ENCODE measurements at places on chromosomes 12 and 14.

DNA sequence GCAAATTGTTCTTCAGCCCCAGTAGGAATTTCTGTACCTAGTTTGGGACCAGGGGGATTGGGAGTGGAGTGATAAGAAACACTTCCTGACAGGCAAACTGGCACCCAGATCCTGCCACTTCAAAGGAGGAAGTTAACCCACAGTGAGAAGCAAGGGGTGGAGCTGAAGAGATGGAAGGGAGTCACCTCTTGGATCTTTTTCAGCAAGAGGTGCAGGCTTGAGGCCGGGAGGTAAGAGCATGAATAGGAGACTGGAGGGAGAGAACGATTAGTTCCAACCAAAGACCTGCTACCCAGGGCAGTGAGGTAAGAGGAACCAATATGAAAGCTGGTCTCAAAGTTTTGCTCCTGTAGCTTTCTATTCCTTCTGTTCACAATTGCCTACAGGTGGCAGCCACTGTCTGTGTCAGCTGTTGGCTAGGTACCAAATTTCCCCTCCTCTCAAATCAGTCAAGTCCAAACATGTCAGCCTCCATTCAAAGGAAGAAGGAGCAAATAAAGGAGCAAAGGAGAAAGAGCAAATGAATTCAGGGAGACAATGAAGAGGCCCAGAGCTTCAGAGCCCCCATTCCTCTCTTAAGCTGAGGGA lies 14.9 kb upstream of the TAC3 start:
- DNase-seq = no peak

GRCh38 chr12:12214635-12215131 lies 52.2 kb downstream of the LRP6 start:
- no peak for DNase-seq

- DNase-seq = peak; percentile 16
These were observed 404.8 kb downstream of the ATP23 start for GRCh38 chr12:58346032-58346632.

- DNase-seq = no peak
These were observed 405.4 kb downstream of the DPF3 start for GRCh38 chr14:72488514-72488913.

GRCh38 chr14:42736408-42736807 lies 1129.7 kb downstream of the LRFN5 start:
- DNase-seq = no peak

DNA sequence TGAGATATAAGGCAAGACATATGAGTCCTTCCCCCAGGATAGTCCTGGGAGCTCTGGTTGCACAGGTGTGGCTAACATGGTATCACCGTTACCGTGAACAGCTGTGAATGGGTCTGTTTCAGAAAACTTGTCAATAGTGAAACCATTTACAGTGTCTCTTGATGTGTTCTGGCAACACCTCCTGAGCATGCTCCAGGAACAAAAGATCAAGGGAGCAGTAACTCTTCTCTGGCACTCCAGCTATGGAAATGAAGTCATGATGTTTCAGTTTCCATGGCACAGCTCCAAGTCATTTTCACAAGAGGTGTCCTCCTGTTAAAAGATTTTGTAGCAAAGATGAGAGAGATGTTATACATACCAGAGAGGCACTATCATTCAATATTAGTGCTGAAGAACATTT lies 253.7 kb downstream of the SNAPC1 start:
- DNase-seq = no peak

GRCh38 chr12:52245259-52245961 lies 12.4 kb downstream of the KRT7 start:
- DNase-seq = no peak

- no peak for DNase-seq
These were observed 16.6 kb downstream of the MGP start for GRCh38 chr12:14868916-14869506.

GRCh38 chr12:16155938-16156337 lies 121.5 kb downstream of the SLC15A5 start:
- no peak for DNase-seq

- no peak for DNase-seq
These were observed 42.0 kb downstream of the GUCY2C start for GRCh38 chr12:14654416-14654815.

DNA sequence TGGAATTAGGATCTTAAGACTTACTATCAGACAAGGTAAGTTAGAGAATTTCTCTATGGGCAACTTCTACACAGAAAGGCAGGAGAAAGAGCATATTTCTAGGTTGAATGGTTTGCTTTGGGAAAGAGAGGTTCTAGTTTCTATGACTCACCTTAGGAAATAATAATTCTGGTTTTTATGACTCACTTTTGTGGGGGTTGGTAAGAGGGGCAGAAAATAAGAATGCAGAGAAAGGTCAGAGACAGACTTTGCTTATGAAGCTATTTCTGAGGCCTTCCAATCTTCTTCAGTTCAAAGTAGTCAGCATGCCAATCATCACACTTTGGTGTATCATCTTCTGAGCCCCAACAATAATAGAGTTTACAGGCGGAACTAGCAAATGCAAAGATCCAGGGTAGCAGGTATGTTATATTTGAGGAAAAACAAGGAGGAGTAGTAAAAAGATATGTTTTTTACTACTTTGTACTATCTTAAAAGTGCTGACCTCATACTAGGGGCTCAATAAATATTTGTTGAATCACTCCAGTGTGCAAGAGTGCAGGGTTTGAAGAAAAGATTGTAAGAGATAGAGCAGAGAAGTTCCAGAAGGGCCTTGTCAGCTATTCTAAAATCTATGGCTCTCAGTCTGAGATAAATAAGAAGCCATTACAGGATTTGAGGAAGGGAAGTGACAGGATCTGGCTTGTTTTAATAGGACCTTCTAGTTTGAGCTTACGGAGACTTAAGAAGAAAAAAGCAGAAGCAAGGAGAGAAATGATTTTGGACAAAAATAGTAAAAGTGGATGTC lies 56.7 kb upstream of the LRFN5 start:
- DNase-seq = no peak

GRCh38 chr14:102891111-102891510 lies 31.4 kb upstream of the AMN start:
- no peak for DNase-seq

DNA sequence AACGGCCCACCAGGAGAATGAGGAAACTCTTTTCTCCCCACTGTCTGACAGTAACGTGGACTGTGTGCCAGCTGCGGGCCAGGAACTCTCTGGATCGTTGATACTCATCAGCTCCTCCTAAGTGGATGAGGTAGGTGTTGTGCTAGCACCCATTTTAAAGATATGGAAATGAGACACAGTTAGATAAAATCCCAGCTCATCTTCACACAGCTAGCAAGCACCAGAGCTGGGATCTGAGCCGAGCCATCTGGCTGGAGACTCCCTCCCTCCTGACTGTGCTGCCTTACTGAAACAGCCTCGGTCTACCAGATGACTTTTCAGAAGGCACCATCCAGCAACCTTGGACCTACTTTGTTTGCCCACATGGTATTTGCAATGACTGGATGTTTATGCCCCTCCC lies 49.2 kb downstream of the TMEM132D start:
- peak; percentile 27 for DNase-seq

- no peak for DNase-seq
These were observed 126.4 kb downstream of the PIK3C2G start for GRCh38 chr12:18387706-18388105.

- peak; percentile 87 for DNase-seq
These were observed 50.4 kb downstream of the CHGA start for GRCh38 chr14:92973261-92973797.

- DNase-seq = no peak
These were observed 1186.2 kb downstream of the BCL11B start for GRCh38 chr14:98085751-98086150.

- peak; percentile 79 for DNase-seq
These were observed 21.6 kb downstream of the TMTC2 start for GRCh38 chr12:82708061-82708879.

- no peak for DNase-seq
These were observed 31.3 kb downstream of the PRKAB1 start for GRCh38 chr12:119699199-119699760.

DNA sequence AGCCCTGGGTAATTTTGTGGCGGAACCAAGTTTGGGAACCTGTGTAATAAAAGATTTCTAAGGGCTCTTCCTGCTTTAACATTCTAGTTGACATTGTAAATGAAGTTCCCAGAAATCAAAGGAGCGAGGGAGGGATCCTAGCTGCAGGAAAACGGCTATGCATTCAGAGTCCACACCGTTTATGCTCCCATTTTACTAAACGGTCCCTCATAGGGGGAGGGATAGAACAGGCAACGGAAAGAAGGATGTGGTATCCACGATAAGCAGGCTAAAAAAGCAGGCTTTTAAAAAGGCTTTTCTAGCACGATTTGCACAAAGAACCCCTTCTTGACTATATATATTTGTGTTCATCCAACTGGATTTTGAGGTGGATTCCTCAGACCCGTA lies 559 bp downstream of the SYNJ2BP start:
- DNase-seq = no peak

DNA sequence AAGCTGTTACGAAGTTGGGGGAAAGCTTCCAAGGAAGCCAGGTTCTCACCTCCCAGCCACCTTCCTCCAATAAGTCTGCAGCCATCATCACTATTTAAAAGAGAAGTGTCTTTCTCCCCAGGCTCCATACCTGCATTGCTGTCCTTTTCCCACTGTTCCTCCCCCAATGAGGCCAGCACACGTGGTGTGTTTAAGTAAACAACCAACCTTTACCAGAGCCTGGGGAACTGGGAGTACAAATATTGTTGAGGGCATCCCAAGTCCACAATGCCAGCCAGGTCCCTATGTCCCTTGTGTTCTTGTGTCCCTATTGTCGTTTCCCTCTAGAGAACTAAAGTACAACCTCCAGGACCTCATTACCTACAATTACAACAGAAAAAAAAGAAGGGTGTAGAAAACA lies 49.2 kb upstream of the PNMA1 start:
- DNase-seq = no peak

- no peak for DNase-seq
These were observed 193.6 kb upstream of the NUDT4 start for GRCh38 chr12:93183940-93184671.

- DNase-seq = peak; percentile 56
These were observed 31.2 kb downstream of the CREBL2 start for GRCh38 chr12:12642916-12643315.

DNA sequence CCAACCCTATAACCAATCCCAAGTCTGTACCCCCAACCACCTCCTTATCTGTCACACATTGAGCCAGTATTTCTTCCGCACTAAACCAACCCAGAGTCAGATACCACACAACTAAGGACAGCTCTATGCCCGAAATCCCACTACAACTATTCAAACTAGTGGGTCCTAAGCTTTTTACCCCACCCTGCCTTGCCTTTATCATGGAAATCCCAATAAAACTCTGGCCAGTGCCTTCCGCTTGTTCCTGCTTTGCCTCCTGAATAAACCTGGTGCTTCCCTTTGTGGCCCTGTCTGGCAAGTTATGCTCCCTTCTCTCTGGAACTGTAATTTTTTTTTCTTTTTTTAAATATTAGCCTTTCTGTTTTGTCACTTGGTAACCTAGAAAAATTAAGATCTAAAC lies 493.3 kb upstream of the SYT1 start:
- no peak for DNase-seq

DNA sequence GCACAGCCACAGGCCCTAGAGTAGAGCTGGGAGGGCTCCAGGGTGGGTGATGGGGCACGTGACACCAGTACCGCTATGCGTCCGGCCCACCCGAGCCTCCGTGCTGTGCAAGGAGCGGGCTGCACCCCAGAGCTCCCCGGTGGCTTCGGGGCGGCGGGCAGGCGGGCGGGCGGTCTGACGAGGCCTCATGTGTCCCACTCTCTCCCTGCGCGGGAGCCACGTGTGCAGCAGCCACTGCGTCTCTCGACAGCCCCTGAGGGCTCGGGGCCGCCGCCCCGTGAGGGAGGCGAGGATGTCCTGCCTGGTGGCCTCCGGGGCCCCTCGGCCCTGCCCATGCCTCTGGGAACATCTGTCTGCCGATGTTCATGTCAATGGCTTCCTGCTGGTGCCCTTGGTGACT lies 51.2 kb upstream of the FBRSL1 start:
- DNase-seq = no peak

Data from putamen (tissue), 1 donor.